ENCODE measurements at places on chromosomes 2 and 18. TPM values are rescaled to one million over a fixed set of nuclear protein-coding genes. Genes with fewer than 3 reads are reported as not detected.

DNA sequence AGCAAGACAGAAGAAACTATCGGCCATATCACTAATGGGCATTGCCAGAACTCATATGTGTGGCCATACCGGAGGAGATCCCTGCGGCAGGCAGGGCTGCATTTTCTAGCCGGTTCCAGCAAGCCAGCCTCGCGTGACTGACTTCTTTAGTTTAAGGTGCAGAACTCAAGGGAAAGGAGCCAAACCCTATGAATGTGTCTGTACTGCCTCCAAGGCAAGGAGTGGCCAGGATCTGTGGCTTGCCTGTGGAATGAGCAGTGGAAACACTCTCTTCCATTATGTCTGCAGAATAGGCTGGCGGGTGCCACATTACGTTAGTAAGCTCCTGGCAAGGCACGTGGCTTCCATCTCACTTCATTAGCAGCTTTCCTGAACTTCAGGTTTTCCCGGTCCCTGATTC is 137.6 kb downstream of the ATL2 start:
- no peak for ATAC-seq
- no peaks in the 10 kb centered on the region for H3K27me3 ChIP-seq
- no peak overlapping the region for H3K27ac ChIP-seq
- H3K36me3 ChIP-seq: no peaks in the 10 kb centered on the region
- no peak overlapping the region for H3K4me3 ChIP-seq

GRCh38 chr2:160977854-160978253 is 182.4 kb upstream of the TANK start:
- no peak for ATAC-seq
- H3K36me3 ChIP-seq: no peaks in the 10 kb centered on the region
- H3K4me3 ChIP-seq: no peak overlapping the region
- H3K27me3 ChIP-seq: no peaks in the 10 kb centered on the region
- H3K27ac ChIP-seq: no peak overlapping the region

DNA sequence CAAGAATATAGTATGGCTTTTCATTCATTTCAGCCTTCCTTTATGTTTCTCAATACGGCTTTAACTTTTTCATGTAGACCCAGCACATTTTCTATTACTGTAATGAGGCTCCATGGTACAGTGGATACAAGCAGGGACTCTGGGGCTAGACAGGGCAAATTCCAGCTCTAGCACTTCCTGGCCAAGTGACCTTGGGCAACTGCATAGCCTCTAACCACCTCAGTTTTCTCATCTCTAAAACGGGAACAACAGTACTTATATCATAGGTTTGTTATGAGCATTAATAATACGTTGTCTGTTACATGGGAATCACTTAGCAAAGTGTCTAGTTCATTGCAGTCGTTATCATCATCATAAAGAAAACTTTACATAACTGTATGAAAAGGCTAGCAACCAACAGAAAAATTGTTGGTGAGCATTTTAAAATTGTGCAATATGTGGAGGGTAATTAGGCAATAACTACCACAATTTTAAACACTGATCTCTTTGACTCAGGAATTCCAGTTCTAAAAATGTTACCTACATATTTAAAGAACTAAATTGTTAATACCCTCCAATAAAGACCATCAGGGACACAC is 13.7 kb upstream of the RMDN2 start:
- no peak overlapping the region for H3K4me3 ChIP-seq
- H3K27ac ChIP-seq: no peak overlapping the region
- no peak for ATAC-seq
- no peaks in the 10 kb centered on the region for H3K27me3 ChIP-seq
- H3K36me3 ChIP-seq: no peaks in the 10 kb centered on the region
- no peaks in the 10 kb centered on the region for H3K4me1 ChIP-seq

- no peak overlapping the region for H3K27ac ChIP-seq
- no peaks in the 10 kb centered on the region for H3K36me3 ChIP-seq
- no peaks in the 10 kb centered on the region for H3K27me3 ChIP-seq
- H3K4me1 ChIP-seq: peaks cover 20% of the 10 kb centered on the region
Observed at GRCh38 chr18:35619941-35620340, 38.4 kb downstream of the GALNT1 start.

The EVX2 gene
- total RNA-seq: not detected

The SULT1C4 gene
- total RNA-seq: 4.5 TPM

DNA sequence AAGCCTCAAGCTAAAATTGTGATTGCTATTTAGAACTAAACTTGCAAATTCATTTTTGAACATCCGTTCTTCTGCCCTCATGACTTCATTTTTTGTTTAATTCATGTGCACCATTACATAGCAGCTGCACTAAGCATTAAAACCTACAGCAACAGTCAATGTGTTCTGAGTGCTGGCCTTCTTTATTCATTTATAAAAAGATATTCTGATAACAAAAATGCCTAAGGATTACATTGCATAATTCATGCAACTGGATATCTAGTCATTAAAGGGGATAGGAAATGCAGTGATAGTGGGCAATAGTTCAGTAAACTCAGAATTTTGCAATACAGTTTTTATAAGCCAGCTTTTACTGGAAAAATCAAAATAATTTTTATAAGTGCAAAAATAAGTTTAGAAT is 294.4 kb upstream of the EPC2 start:
- H3K27ac ChIP-seq: no peak overlapping the region
- no peaks in the 10 kb centered on the region for H3K27me3 ChIP-seq
- ATAC-seq: no peak

The IL36RN gene
- total RNA-seq: 0.93 TPM

- no peaks in the 10 kb centered on the region for H3K36me3 ChIP-seq
- ATAC-seq: no peak
- no peaks in the 10 kb centered on the region for H3K27me3 ChIP-seq
- no peak overlapping the region for H3K27ac ChIP-seq
Observed at GRCh38 chr2:62974999-62975398, 75.6 kb upstream of the OTX1 start.

The SP140 gene
- total RNA-seq: 0.92 TPM

GRCh38 chr2:141517852-141518421 is 612.9 kb downstream of the LRP1B start:
- no peaks in the 10 kb centered on the region for H3K27me3 ChIP-seq
- H3K36me3 ChIP-seq: no peaks in the 10 kb centered on the region
- ATAC-seq: no peak
- no peaks in the 10 kb centered on the region for H3K4me1 ChIP-seq

- no peak overlapping the region for H3K4me3 ChIP-seq
- peak; percentile 69 for ATAC-seq
- no peaks in the 10 kb centered on the region for H3K36me3 ChIP-seq
- H3K27me3 ChIP-seq: no peaks in the 10 kb centered on the region
Observed at GRCh38 chr18:57768537-57769326, 34.4 kb downstream of the ATP8B1 start.

The RND3 gene
- 105 TPM for total RNA-seq

The GPR45 gene
- total RNA-seq: not detected

The ALK gene
- total RNA-seq: 0.96 TPM

DNA sequence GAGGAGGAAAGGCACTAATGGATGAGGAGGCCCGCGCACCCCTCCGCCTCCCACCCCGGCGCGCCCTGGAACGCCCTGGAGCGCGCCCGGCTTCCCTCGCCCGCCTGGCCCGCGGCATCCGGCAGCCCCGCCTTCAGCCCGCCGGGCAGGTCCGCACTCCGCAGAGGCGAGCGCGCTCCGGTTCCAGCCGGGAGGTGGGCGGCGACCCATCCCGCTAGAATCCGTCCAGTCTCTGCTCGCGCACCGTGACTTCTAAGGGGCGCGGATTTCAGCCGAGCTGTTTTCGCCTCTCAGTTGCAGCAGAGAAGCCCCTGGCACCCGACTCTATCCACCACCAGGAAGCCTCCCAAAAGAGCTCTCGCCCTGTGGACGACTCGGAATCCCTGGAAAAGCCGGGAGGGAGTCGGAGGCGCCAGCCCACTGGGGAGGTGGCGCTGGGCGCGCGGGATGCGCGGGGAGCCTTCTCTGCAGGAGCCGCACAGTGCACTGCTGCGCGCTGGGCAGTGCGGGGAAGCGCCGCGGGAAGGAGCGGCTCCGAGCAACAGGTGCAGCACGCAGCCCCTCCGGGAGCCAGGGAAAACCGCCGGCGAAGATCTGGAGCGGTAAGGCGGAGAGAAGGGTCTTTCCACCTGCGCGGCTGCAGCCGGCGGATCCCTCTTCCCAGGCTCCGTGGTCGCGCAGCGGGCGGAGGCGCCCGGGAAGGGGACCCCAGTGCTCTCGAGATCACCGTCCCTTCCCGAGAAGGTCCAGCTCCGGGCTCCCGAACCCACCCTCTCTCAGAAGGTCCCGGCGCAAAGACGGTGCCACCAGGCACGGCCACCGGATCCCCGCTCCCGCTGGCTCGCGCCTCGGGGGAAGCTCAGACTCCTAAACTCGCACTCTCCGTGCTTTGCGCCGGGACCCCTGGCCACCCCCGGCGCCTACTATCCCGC is at the start of gene GALR1:
Gene GALR1, plus strand, starts transcription at position 280 of the 932 bp plus-strand sequence. CDS start 701 bp downstream, outside the sequence.
- no peaks in the 10 kb centered on the region for H3K36me3 ChIP-seq
- peaks cover 69% of the 10 kb centered on the region for H3K27me3 ChIP-seq
- peak within 1 kb of the TSS; percentile 17 for H3K4me3 ChIP-seq
- no peak within 1 kb of the TSS for H3K27ac ChIP-seq

GRCh38 chr18:50268022-50268747 is 1.9 kb upstream of the CFAP53 start:
- H3K4me3 ChIP-seq: peak overlapping the region; percentile 35
- H3K27ac ChIP-seq: peak overlapping the region; percentile 86
- H3K36me3 ChIP-seq: no peaks in the 10 kb centered on the region
- H3K4me1 ChIP-seq: peaks cover 5% of the 10 kb centered on the region
- peak; percentile 76 for ATAC-seq

- H3K4me3 ChIP-seq: no peak overlapping the region
- H3K36me3 ChIP-seq: no peaks in the 10 kb centered on the region
- no peak overlapping the region for H3K27ac ChIP-seq
- H3K27me3 ChIP-seq: no peaks in the 10 kb centered on the region
- no peak for ATAC-seq
- H3K4me1 ChIP-seq: no peaks in the 10 kb centered on the region
Observed at GRCh38 chr2:80255918-80256781, 48.4 kb downstream of the LRRTM1 start.
